ENCODE measurements at places on chromosomes 6 and 20. TPM values are rescaled to one million over a fixed set of nuclear protein-coding genes. Genes with fewer than 3 reads are reported as not detected.

- H3K27me3 ChIP-seq: peaks cover 57% of the 10 kb centered on the region
- H3K4me1 ChIP-seq: no peaks in the 10 kb centered on the region
- no peak overlapping the region for H3K27ac ChIP-seq
- no peaks in the 10 kb centered on the region for H3K36me3 ChIP-seq
Observed at GRCh38 chr6:33850296-33850695, 46.5 kb upstream of the MLN start.

DNA sequence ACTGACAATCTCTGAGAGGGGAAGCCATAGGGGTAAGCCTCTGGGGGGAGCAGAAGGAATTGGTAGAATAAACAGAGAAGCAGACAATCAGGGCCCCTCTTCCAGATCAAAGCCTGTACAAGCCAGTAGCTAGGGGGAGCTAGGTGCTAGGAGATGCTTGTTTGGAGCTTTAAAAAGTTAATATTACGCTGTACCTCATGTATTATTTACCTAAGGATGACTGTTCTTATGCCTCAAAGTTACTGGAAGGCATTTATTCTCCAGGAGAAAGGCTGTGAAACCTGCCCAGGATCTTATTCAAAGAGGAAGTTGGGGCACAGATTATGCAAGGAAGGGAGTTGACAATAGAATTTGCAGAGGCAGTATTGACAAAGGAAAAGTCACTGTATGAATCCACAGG lies 111.8 kb upstream of the SLC35F1 start:
- DNase-seq: no peak
- no peaks in the 10 kb centered on the region for H3K4me1 ChIP-seq
- H3K27me3 ChIP-seq: no peaks in the 10 kb centered on the region
- H3K36me3 ChIP-seq: no peaks in the 10 kb centered on the region

DNA sequence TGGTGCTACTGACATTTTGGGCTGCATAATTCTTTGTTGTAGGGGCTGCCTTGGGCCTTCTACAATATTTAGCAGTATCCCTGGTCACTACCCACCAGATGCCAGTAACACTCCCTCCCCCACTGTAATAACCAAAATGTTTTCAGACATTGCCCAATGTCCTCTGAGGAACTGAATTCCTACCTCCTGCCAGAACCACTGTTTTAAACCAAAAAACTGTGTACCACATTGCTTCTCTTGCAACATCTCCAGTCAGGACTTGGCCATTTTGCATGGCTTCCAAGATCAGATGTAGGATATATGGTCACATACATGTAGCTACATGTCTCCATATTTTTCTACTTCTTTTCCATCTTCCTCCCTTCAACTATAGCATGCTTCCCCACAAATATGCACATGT lies 97.4 kb upstream of the IFNGR1 start:
- no peak for DNase-seq
- H3K27me3 ChIP-seq: peaks cover 21% of the 10 kb centered on the region
- no peak overlapping the region for H3K4me3 ChIP-seq
- no peak overlapping the region for H3K27ac ChIP-seq

GRCh38 chr6:126374372-126374771 lies 34.5 kb downstream of the CENPW start:
- H3K27ac ChIP-seq: no peak overlapping the region
- H3K36me3 ChIP-seq: no peaks in the 10 kb centered on the region
- H3K4me1 ChIP-seq: no peaks in the 10 kb centered on the region
- no peak overlapping the region for H3K4me3 ChIP-seq

- H3K36me3 ChIP-seq: no peaks in the 10 kb centered on the region
- DNase-seq: no peak
- peaks cover 7% of the 10 kb centered on the region for H3K27me3 ChIP-seq
- H3K4me1 ChIP-seq: no peaks in the 10 kb centered on the region
- H3K4me3 ChIP-seq: no peak overlapping the region
Observed at GRCh38 chr20:48460681-48461080, 367.1 kb downstream of the PREX1 start.

DNA sequence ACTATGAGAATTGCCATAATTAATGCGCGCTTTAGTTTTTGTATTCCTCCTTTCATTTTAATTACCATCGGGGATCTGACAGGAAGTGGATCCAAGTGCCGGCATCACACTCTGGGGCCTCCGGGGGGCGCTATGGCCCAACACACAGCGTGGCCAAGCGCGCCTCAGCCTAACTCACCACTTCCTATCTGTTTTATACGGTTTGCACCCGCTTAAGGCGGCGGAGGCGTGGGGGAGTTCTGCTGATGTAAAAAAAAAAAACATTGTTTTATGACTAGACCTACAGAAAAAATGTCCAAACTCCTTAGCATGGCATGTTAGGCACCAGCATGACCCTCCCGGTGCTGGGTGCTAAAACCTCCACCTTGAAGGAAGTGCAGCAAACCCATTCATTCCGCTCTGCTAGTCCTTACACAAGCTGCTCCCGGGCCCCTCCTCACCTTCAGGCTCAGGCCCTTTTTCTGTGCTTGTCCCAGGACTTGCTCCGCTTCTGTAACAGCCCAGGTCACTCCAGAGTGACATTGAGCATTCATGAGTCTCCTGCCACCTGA lies 4.5 kb upstream of the EBF4 start:
- peak overlapping the region; percentile 11 for H3K4me3 ChIP-seq
- H3K27ac ChIP-seq: peak overlapping the region; percentile 6
- H3K4me1 ChIP-seq: peaks cover 26% of the 10 kb centered on the region
- H3K27me3 ChIP-seq: peaks cover 42% of the 10 kb centered on the region
- peak; percentile 83 for DNase-seq

DNA sequence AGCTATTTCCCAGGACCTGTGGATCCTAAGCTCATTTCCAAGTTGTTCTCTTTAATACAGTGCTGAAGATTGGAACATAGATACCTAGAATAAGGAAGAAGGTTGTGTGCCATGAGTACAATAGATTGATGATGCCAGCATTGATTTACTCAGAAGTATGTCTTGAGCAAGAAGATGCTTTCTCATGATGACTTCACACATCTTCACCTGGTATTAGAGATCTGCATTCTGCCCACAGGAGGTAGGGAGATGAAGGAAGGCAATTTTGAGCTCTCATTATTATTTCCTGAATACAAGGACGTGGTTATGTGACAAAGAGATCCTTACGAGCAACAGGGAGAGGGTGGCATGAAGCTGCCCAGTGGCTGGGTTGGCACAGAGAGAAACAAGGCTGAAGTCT lies 20.0 kb upstream of the ZNF165 start:
- no peak overlapping the region for H3K27ac ChIP-seq
- no peak for DNase-seq
- peaks cover 18% of the 10 kb centered on the region for H3K27me3 ChIP-seq
- H3K4me3 ChIP-seq: no peak overlapping the region

GRCh38 chr20:1362484-1362883 lies 30.4 kb downstream of the FKBP1A start:
- peaks cover 77% of the 10 kb centered on the region for H3K4me1 ChIP-seq
- peaks cover 88% of the 10 kb centered on the region for H3K36me3 ChIP-seq
- H3K27ac ChIP-seq: peak overlapping the region; percentile 78
- no peak for DNase-seq

DNA sequence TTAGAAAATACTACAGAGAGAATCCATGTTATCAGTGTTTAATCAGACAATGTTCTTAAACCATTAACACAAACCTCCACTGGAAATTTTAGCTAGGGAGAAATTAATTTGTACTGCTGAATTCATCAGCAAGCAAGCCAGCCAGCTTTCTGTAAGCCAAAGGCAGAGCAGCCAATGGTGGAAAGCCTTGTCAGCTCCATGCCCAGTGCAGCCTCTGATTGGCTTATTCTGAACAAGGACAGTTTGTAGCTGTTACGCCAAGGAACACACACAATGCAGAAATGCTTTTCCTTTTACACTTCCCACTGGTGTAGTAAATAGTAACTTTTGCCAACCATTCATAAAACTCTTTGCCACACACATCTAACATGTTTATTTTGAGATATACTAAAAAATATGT lies 265.0 kb downstream of the TENT5A start:
- H3K4me3 ChIP-seq: no peak overlapping the region
- H3K36me3 ChIP-seq: no peaks in the 10 kb centered on the region
- DNase-seq: no peak
- no peaks in the 10 kb centered on the region for H3K27me3 ChIP-seq
- no peak overlapping the region for H3K27ac ChIP-seq

- no peaks in the 10 kb centered on the region for H3K36me3 ChIP-seq
- peak; percentile 30 for DNase-seq
Observed at GRCh38 chr6:6758915-6759654, 170.6 kb downstream of the LY86 start.

- no peak overlapping the region for H3K27ac ChIP-seq
- peaks cover 20% of the 10 kb centered on the region for H3K4me1 ChIP-seq
- no peak for DNase-seq
Observed at GRCh38 chr6:33843131-33844121, 39.6 kb upstream of the MLN start.

- no peak overlapping the region for H3K27ac ChIP-seq
- H3K36me3 ChIP-seq: no peaks in the 10 kb centered on the region
- H3K27me3 ChIP-seq: no peaks in the 10 kb centered on the region
- peaks cover 4% of the 10 kb centered on the region for H3K4me1 ChIP-seq
Observed at GRCh38 chr6:39292637-39293036, 21.6 kb downstream of the KCNK17 start.

GRCh38 chr6:110828396-110828795 lies 13.1 kb upstream of the CDK19 start:
- H3K4me3 ChIP-seq: no peak overlapping the region
- H3K27ac ChIP-seq: no peak overlapping the region
- no peaks in the 10 kb centered on the region for H3K36me3 ChIP-seq
- H3K27me3 ChIP-seq: peaks cover 4% of the 10 kb centered on the region
- H3K4me1 ChIP-seq: no peaks in the 10 kb centered on the region

DNA sequence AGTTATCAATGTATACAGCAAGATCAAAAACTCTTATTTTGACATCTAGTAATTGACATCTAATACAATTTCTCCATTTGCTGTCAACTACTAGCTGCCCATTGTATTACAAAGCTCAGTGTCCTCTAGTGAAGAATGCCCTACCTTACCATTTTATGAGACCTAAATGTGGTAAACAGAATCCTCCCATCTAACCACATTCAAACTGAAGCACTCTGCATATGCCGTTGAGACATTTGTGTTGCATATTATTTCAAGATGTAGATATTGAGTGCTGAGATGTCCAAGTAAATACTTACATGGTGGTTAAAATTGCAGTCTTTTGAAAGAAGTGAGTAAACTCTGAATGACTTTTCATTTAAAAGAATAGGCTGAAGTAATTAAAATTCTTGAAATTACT lies 597 bp upstream of the GLYATL3 start:
- H3K27ac ChIP-seq: no peak overlapping the region
- DNase-seq: no peak
- H3K27me3 ChIP-seq: peaks cover 3% of the 10 kb centered on the region
- H3K4me3 ChIP-seq: no peak overlapping the region
- no peaks in the 10 kb centered on the region for H3K36me3 ChIP-seq

DNA sequence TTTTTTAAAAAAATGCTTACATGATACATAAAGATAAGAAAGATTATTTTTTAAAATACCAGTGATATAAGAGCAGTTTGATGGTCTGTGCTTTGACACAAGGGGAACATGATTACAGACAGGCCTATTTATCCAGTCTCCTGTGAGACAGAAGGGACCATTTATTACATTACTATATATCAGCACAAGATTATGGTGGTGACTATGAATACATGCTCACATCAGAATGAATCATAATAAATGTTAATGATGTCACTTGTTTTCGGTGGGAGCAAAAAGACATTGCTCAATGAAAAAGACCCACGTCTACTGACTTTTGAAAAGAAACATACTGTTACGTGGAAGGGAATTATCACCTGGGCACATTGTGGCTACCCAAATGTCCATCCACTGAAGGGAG lies 455.1 kb downstream of the CDC5L start:
- DNase-seq: no peak
- H3K4me1 ChIP-seq: no peaks in the 10 kb centered on the region
- no peak overlapping the region for H3K27ac ChIP-seq
- H3K4me3 ChIP-seq: no peak overlapping the region
- H3K36me3 ChIP-seq: peaks cover 2% of the 10 kb centered on the region
- H3K27me3 ChIP-seq: no peaks in the 10 kb centered on the region

GRCh38 chr6:129785047-129785755 lies 75.2 kb upstream of the ARHGAP18 start:
- H3K4me3 ChIP-seq: no peak overlapping the region
- no peak overlapping the region for H3K27ac ChIP-seq
- no peaks in the 10 kb centered on the region for H3K4me1 ChIP-seq
- DNase-seq: no peak
- H3K27me3 ChIP-seq: peaks cover 12% of the 10 kb centered on the region
- no peaks in the 10 kb centered on the region for H3K36me3 ChIP-seq

DNA sequence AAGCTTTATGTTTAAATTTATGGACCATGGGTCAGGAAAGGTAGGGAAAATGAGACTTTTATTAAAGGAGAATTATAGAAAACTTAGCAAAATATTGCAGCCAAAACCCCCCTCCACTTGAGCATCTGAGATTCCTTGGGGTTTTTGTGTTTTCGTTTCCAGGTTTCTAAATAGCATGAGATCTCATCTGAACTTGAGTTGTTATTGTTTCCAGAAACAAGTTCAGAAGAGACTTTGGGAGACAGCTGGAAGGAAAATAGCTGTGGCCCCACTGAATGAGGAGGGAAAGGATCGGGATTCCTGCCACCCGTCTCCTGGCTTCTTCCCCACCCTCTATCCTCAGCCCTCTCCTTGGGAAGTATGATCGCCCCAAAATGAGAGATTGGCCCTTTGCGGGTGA lies 75.5 kb downstream of the TBC1D7 start:
- H3K27ac ChIP-seq: no peak overlapping the region
- H3K27me3 ChIP-seq: no peaks in the 10 kb centered on the region
- no peaks in the 10 kb centered on the region for H3K36me3 ChIP-seq

DNA sequence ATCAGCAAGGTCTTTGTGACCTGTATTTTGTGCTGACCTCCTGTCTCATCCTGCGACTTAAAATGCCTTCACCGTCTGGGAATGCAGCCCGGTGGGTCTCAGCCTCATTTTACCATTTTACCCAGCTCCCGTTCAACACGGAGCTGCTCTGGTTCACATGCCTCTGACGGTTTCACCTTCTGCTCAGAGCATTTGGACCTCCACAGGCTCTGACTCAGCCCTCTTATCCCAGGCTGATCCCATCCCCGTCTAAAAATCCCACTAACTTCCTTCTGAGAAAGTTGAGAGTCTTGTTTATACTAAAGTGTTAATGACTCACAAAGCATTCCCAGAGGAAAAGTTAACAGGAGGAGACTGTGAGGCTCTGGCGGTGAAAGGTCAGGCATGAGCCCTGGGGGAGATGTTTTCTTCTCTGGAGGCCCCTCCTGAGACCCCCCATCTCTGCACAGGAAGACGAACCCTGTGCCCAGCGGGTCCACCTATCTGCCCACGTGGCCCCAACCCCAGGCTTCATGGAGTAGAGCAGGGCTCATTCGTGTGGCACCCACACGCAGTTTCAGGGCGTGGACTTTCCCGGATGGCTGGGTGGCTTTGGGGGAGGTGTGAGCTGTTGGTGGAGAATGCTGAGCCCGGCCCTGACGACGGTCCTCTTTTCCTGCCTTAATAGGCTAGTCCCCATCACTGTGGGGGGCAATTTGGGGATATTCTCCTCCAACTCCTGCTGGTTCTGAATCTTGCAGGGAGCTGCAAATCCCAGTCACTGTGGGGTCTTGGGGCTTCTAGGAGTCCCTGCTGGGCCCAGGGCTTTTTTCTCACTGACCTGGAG lies 3.3 kb upstream of the BIRC7 start:
- peaks cover 29% of the 10 kb centered on the region for H3K27me3 ChIP-seq
- no peak for DNase-seq
- H3K4me1 ChIP-seq: no peaks in the 10 kb centered on the region
- H3K36me3 ChIP-seq: no peaks in the 10 kb centered on the region

- H3K27ac ChIP-seq: peak overlapping the region; percentile 81
- H3K4me1 ChIP-seq: peaks cover 64% of the 10 kb centered on the region
- no peaks in the 10 kb centered on the region for H3K27me3 ChIP-seq
- H3K4me3 ChIP-seq: peak overlapping the region; percentile 26
- peaks cover 47% of the 10 kb centered on the region for H3K36me3 ChIP-seq
Observed at GRCh38 chr20:53598140-53599043, 4.8 kb upstream of the ZNF217 start.

CABLES2 gene
- total RNA-seq: 19.1 TPM

CRIP3 gene
- total RNA-seq: 0.67 TPM

SIGLEC1 gene
- not detected for total RNA-seq

TMEM74B gene
- not detected for total RNA-seq

All from activated CD4-positive, alpha-beta T cell treated with anti-CD3 and anti-CD28 coated beads, Interleukin-2, amount 10 ng/mL, durations not matched to agents 7 days and 5 days (primary cell).